ENCODE measurements at places on chromosomes 13 and 19. TPM values are rescaled to one million over a fixed set of nuclear protein-coding genes. Genes with fewer than 3 reads are reported as not detected.

SLC39A3 gene
- 8.0 TPM for total RNA-seq

SIGLEC8 gene
- 1.0 TPM for total RNA-seq

AXL gene
- 35.4 TPM for total RNA-seq

GSX1 gene
- total RNA-seq: not detected

CACNG7 gene
- not detected for total RNA-seq

RTBDN gene
- not detected for total RNA-seq
